ENCODE measurements at places on chromosomes 11 and 22. TPM values are rescaled to one million over a fixed set of nuclear protein-coding genes. Genes with fewer than 3 reads are reported as not detected.

The DEPDC7 gene
- total RNA-seq, result 4.4 TPM

The TTC36 gene
- total RNA-seq, result 1.6 TPM

The LMO1 gene
- 0.50 TPM for total RNA-seq

The PRDM10 gene
- total RNA-seq, result 7.7 TPM

The SPCS2 gene
- 144 TPM for total RNA-seq

The FOLR2 gene
- total RNA-seq, result not detected

The SMTNL1 gene
- total RNA-seq, result not detected

The OR52B2 gene
- total RNA-seq, result not detected

The LRRC56 gene
- 3.4 TPM for total RNA-seq

The SMC1B gene
- not detected for total RNA-seq

The SLC22A12 gene
- total RNA-seq, result not detected

The ASCL2 gene
- 0.35 TPM for total RNA-seq

The RAB3IL1 gene
- 1.8 TPM for total RNA-seq

The TBX1 gene
- 2.5 TPM for total RNA-seq

The NELL1 gene
- 0.09 TPM for total RNA-seq

The GP1BB gene
- total RNA-seq, result 2.4 TPM

The ROM1 gene
- 0.79 TPM for total RNA-seq

The SCN4B gene
- total RNA-seq, result 1.6 TPM

The E2F8 gene
- 11.0 TPM for total RNA-seq

The GAS2 gene
- 1.8 TPM for total RNA-seq

The OR5B21 gene
- not detected for total RNA-seq

The PHF21B gene
- 60.3 TPM for total RNA-seq

The ATG16L2 gene
- 17.3 TPM for total RNA-seq

The BAIAP2L2 gene
- 2.3 TPM for total RNA-seq

The YAP1 gene
- 124 TPM for total RNA-seq

The EPS8L2 gene
- total RNA-seq, result 101 TPM

The IGF2 gene
- total RNA-seq, result 3.1 TPM

The AIFM3 gene
- 1.9 TPM for total RNA-seq

The SPA17 gene
- 7.2 TPM for total RNA-seq

The RAG1 gene
- 0.70 TPM for total RNA-seq

The CDC42BPG gene
- total RNA-seq, result 24.9 TPM

The SOX10 gene
- total RNA-seq, result 2.4 TPM

The SCUBE2 gene
- 1.6 TPM for total RNA-seq

The CLDN5 gene
- 0.26 TPM for total RNA-seq

The BEST1 gene
- 0.24 TPM for total RNA-seq

The TMEM126A gene
- total RNA-seq, result 35.2 TPM

The HBD gene
- total RNA-seq, result not detected

The TMPRSS5 gene
- 0.37 TPM for total RNA-seq

The TREH gene
- not detected for total RNA-seq

The FBLN1 gene
- total RNA-seq, result 137 TPM

The APOBEC3A gene
- not detected for total RNA-seq

The USP47 gene
- total RNA-seq, result 24.3 TPM

The PLEKHB1 gene
- total RNA-seq, result 34.0 TPM

The GAS2L1 gene
- 8.0 TPM for total RNA-seq

The OR51T1 gene
- not detected for total RNA-seq

The RRAS2 gene
- total RNA-seq, result 154 TPM

The GRM5 gene
- not detected for total RNA-seq

The APOL3 gene
- 0.13 TPM for total RNA-seq

Data from H9 (cell line).